Spinal cord (tissue), 10 donors: ENCODE measurements at places on chromosomes 16 and 17. TPM values are rescaled to one million over a fixed set of nuclear protein-coding genes. Genes with fewer than 3 reads are reported as not detected.
A peak's percentile ranks its signal among the peaks of the same experiment; 100 is the strongest.

The LDHD gene
- 4.5 TPM for total RNA-seq

The DCXR gene
- 44.3 TPM for total RNA-seq

The RAP1GAP2 gene
- total RNA-seq: 7.4 TPM

The ZG16 gene
- total RNA-seq: not detected

The NLRC3 gene
- 0.59 TPM for total RNA-seq

The HAS3 gene
- 1.4 TPM for total RNA-seq

The CACNG4 gene
- 19.7 TPM for total RNA-seq

The CYBA gene
- total RNA-seq: 58.5 TPM

GRCh38 chr17:43740541-43740940 is 18.1 kb downstream of the SOST start:
- peaks cover 7% of the 10 kb centered on the region for H3K4me1 ChIP-seq
- no peaks in the 10 kb centered on the region for H3K36me3 ChIP-seq
- no peaks in the 10 kb centered on the region for H3K27me3 ChIP-seq
- DNase-seq: no peak
- no peak overlapping the region for H3K27ac ChIP-seq

GRCh38 chr16:75931043-75931442 is 204.8 kb upstream of the CPHXL start:
- no peaks in the 10 kb centered on the region for H3K36me3 ChIP-seq
- H3K4me1 ChIP-seq: no peaks in the 10 kb centered on the region
- no peak overlapping the region for H3K27ac ChIP-seq
- no peak for DNase-seq

- no peaks in the 10 kb centered on the region for H3K27me3 ChIP-seq
- H3K36me3 ChIP-seq: no peaks in the 10 kb centered on the region
- no peak overlapping the region for H3K4me3 ChIP-seq
- H3K4me1 ChIP-seq: no peaks in the 10 kb centered on the region
- no peak overlapping the region for H3K27ac ChIP-seq
Observed at GRCh38 chr16:63890081-63890480, 1231.8 kb downstream of the CDH11 start.

GRCh38 chr17:49216953-49217650 is 6.6 kb downstream of the ABI3 start:
- no peak overlapping the region for H3K4me3 ChIP-seq
- DNase-seq: no peak
- peaks cover 28% of the 10 kb centered on the region for H3K27me3 ChIP-seq
- H3K4me1 ChIP-seq: peaks cover 10% of the 10 kb centered on the region
- no peaks in the 10 kb centered on the region for H3K36me3 ChIP-seq

GRCh38 chr17:67565068-67565467 is 152.7 kb upstream of the NOL11 start:
- no peak for DNase-seq
- H3K36me3 ChIP-seq: peaks cover under 1% of the 10 kb centered on the region
- H3K4me1 ChIP-seq: no peaks in the 10 kb centered on the region
- H3K27me3 ChIP-seq: no peaks in the 10 kb centered on the region
- no peak overlapping the region for H3K27ac ChIP-seq

- no peaks in the 10 kb centered on the region for H3K4me1 ChIP-seq
- no peak overlapping the region for H3K27ac ChIP-seq
- no peak for DNase-seq
- H3K36me3 ChIP-seq: peaks cover 5% of the 10 kb centered on the region
- H3K27me3 ChIP-seq: no peaks in the 10 kb centered on the region
Observed at GRCh38 chr17:5304636-5305035, 22.6 kb downstream of the RABEP1 start.

- DNase-seq: no peak
- no peak overlapping the region for H3K4me3 ChIP-seq
- no peaks in the 10 kb centered on the region for H3K27me3 ChIP-seq
- H3K27ac ChIP-seq: no peak overlapping the region
Observed at GRCh38 chr16:72142476-72142875, 29.5 kb downstream of the PMFBP1 start.

DNA sequence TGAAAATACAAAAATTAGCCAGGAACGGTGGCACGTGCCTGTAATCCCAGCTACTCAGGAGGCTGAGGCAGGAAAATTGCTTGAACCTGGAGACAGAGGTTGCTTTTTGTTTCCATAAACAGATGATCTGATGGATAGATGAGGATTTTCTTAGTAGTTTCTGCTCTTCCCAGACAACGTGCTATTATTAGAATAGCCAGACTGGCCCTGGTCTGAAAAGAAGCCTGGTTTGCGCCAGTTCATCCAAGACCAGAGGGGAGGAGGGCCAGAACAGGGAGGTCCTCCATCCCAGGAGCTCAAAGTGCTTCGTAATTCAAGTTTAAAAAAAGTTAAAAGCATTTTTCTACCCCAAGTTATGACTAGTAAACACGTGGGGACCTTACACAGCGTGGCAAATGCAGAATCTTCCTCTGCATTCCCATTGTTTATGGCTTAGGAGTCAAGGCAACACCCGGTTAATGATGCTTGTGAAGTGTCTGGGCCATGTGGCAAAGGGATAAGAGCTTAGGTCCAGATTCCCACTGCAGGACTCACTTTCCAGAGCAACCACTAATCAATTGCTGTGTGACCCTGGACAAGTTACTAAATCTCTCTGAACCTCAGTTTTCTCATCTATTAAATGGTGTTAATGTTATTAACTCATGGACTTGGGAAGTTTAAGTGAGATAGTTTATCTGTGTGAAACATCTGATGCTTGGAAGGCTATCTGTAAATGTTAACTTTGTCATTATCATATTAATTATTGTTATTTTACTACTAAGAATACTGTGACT is 205.4 kb downstream of the CCDC182 start:
- H3K36me3 ChIP-seq: no peaks in the 10 kb centered on the region
- no peak overlapping the region for H3K4me3 ChIP-seq

GRCh38 chr16:67632415-67633172 is 12.3 kb upstream of the CARMIL2 start:
- no peaks in the 10 kb centered on the region for H3K27me3 ChIP-seq
- H3K4me1 ChIP-seq: peaks cover 9% of the 10 kb centered on the region
- H3K27ac ChIP-seq: peak overlapping the region; percentile 42

DNA sequence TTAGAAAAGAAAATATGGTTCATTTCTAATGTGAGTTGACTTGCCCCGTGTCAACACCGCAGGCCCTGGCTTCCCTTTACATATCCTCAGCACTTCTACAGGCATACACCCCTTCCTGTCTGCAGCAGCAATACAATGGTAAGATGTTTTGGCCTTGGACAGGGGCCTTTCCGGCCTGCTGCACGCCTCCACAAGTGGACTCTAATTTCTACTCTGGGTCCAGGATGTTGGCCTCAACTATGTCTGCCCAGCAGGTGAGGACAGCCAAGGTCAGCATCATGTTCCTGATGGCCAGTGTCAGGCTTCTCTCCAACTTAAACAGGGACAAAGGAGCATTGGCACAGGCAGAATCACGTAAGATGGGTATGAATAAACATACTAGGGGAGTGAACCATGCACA is 11.0 kb downstream of the C17orf67 start:
- no peaks in the 10 kb centered on the region for H3K4me1 ChIP-seq
- no peaks in the 10 kb centered on the region for H3K36me3 ChIP-seq
- no peaks in the 10 kb centered on the region for H3K27me3 ChIP-seq
- H3K4me3 ChIP-seq: no peak overlapping the region
- DNase-seq: no peak

DNA sequence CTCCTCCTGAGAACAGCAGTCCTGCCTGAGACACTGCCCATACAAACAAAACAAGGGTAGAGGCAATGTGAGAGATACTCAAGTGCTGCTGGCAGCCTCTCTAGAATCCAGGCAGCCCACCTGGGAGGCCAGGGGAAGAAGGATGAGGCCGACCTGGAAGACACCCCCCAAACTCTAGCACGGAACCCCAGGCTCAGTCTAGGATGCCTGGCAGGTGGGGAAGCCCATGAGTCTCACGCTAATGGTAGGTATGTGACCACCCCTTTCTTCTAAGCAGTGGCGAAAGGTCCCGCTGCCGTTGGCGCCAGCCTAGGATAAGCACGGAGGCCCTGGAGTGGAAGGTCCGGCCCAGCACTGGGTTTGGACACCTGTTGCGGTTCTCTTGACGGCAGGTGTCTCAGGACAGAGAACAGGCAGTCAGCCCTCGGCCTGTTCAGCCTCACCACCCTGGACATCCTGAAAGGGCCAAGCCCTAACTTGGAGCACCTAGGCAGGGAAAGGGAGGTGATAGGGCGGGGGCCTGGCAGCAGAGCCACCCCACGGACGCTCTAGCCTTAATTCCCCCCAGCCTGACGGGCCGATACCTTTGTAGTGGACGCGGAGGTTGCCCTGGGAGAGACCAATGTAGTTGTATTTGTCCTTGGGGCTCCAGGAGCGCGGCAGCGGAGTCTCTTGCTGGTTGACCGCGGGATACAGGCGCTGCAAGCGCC is 487 bp downstream of the RANBP10 start:
- H3K4me3 ChIP-seq: peak overlapping the region; percentile 98
- H3K36me3 ChIP-seq: peaks cover 25% of the 10 kb centered on the region
- H3K27me3 ChIP-seq: no peaks in the 10 kb centered on the region
- peak overlapping the region; percentile 64 for H3K27ac ChIP-seq
- no peak for DNase-seq

GRCh38 chr16:56481468-56482122 is 30.2 kb downstream of the OGFOD1 start:
- H3K4me1 ChIP-seq: no peaks in the 10 kb centered on the region
- H3K36me3 ChIP-seq: peaks cover 26% of the 10 kb centered on the region
- DNase-seq: no peak
- H3K27ac ChIP-seq: no peak overlapping the region

DNA sequence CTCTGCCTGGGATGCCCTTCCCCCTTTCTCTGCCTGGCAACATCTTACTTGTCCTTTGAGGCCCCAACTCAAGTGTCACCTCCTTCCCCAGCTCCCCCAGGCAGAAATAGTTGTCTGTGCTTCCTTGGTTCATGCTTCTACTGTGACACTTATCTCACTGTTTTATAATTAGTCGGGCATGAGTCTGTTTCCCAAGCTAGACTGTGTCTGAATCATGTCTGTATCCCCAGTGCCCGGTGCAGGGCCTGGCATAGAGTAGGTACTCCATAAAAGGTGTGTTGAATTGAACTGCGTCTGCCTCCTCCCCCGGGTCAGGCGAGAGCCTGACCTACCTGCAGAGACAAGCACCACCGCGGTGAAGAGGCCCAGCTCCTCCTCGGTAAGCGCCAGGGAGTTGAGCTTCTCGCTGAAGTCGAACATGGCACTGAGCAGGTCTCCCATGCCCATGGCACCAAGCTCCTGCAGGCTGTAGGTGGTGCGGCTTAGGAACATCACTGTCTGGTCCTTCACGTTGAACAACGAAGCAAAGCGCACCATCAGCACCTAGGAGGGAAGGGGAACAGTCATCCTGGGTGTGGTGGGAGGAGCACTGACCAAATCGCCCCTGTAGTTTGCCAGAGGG is 6.7 kb downstream of the NR1D1 start:
- no peak for DNase-seq
- no peaks in the 10 kb centered on the region for H3K27me3 ChIP-seq
- H3K27ac ChIP-seq: no peak overlapping the region
- peaks cover 56% of the 10 kb centered on the region for H3K4me1 ChIP-seq
- H3K36me3 ChIP-seq: peaks cover 84% of the 10 kb centered on the region

GRCh38 chr17:41520821-41521521 is 2.3 kb upstream of the KRT15 start:
- H3K27ac ChIP-seq: no peak overlapping the region
- peaks cover 17% of the 10 kb centered on the region for H3K4me1 ChIP-seq
- no peaks in the 10 kb centered on the region for H3K36me3 ChIP-seq
- no peaks in the 10 kb centered on the region for H3K27me3 ChIP-seq
- DNase-seq: no peak

- H3K4me1 ChIP-seq: no peaks in the 10 kb centered on the region
- no peaks in the 10 kb centered on the region for H3K27me3 ChIP-seq
- H3K4me3 ChIP-seq: no peak overlapping the region
Observed at GRCh38 chr16:76235025-76235424, 42.2 kb upstream of the CNTNAP4 start.

DNA sequence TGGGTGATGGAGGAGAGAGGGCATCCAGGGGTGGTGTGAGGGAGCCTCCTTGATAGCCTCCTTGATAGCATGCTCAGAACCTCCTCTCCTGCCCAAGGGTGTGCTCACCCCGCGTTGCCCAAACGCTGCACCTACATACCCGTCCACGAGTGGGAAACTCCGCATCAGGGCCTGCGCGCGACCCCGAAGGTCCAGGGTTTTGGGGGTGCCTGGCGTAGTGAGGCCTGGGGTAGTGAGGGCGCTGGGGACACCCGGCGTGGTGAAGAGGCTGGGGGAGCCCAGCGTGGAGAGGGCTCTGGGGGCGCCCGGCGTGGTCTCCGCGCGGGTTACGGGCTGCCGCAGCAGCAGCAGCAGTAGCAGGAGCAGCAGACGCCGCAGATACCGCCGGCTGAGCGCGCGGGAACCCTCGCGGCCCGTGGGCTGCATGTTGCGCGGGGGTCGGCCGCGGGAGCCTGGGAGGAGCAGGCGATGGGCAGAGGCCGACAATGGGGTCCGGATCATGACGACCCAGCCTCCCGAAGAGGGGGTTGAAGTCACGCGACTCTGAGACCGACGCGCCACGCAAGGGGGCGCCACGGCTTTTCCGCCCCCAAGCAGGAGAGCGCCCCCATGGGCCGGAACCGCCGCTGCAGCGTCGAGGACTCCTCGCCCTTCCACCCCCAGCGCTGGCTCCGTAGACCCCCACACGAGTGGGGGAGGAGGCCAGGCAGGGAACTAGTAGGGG is at the start of gene DPEP3:
Gene DPEP3, minus strand, starts transcription at position 545 of the 724 bp plus-strand sequence. Its CDS starts 119 bp downstream, at position 426.
- no peaks in the 10 kb centered on the region for H3K27me3 ChIP-seq
- no peak within 1 kb of the TSS for H3K27ac ChIP-seq
- DNase-seq: no peak
- peaks cover 4% of the 10 kb centered on the region for H3K4me1 ChIP-seq

DNA sequence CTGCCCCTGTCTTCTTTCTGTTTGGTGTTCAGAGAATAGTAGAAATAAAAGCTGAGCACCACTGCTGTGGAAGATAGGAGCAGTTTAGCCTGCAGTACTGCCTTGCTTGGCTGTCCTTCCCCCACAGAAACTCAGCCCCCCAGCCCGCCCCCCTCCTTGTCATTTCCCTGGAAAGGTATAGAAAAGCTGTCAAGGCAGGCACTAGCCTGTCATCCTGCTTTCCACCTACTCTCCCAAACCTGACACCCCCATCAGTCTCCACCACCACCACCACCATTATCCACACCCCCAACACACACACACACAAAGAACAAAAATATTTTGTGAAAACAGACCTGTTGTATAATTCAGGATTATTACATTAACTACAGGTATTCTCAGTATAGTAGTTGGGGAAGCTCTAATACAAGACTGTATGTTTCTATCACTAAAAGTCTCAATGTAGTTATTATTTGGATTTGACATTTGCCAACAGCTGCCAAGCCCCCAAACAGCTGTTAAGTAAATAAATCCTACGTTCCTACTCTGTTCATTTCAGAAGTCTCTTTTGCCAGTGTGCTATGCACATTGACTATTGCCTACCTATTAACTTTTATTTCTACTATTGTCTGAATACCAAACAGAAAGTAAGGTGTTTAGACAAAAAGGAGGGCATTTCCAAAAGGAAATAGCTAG is 128.8 kb downstream of the CYB561 start:
- DNase-seq: no peak
- H3K27ac ChIP-seq: no peak overlapping the region
- H3K36me3 ChIP-seq: peaks cover 11% of the 10 kb centered on the region
- no peak overlapping the region for H3K4me3 ChIP-seq
